CD4-positive, alpha-beta memory T cell (primary cell): ENCODE measurements at places on chromosomes 7 and 10. TPM values are rescaled to one million over a fixed set of nuclear protein-coding genes. Genes with fewer than 3 reads are reported as not detected.

GALNT17 gene
- not detected for total RNA-seq

TMEM270 gene
- total RNA-seq, result not detected

CNTNAP2 gene
- total RNA-seq, result 0.19 TPM

RHOBTB1 gene
- 0.25 TPM for total RNA-seq

ACTR3C gene
- 17.8 TPM for total RNA-seq

TMEM120A gene
- 27.4 TPM for total RNA-seq

TSPAN15 gene
- total RNA-seq, result 2.8 TPM

MRLN gene
- total RNA-seq, result not detected
